Smooth muscle cell of trachea (primary cell): ENCODE measurements at places on chromosomes 11 and 22. TPM values are rescaled to one million over a fixed set of nuclear protein-coding genes. Genes with fewer than 3 reads are reported as not detected.

CYP2R1 gene
- total RNA-seq: 8.9 and 10.6 TPM in 2 replicates

PES1 gene
- total RNA-seq: 68.9 and 86.8 TPM in 2 replicates

IFITM10 gene
- total RNA-seq: 0.58 and 0.83 TPM in 2 replicates

SLC22A6 gene
- not detected in 2 replicates for total RNA-seq

DEUP1 gene
- total RNA-seq: not detected in 2 replicates

CCDC116 gene
- 0.15 and 0.17 TPM in 2 replicates for total RNA-seq

BEST1 gene
- 3.2 and 13.1 TPM in 2 replicates for total RNA-seq
